RWPE1 (cell line): ENCODE measurements at places on chromosomes 7 and 10.

DNA sequence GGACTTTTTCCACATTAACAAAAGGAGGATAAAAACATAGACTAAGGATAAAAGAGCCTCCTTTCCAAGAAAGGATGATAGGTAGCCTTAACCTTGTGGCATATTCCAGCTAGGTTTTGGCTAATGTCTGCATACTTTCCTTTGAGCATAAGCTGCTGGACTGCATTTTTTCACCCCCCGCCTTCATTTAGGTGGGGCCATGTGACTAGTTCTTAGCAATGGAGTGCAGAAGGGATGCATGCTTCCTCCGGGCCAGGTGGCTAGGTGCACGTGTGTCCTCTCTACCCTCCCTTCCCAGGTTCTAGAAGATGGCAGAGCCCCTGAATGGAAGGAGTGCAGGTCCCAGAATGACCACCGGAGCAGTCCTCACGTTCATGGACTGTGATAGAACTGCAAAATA, 59.8 kb downstream of the BPGM start:
- DNase-seq, result no peak

DNA sequence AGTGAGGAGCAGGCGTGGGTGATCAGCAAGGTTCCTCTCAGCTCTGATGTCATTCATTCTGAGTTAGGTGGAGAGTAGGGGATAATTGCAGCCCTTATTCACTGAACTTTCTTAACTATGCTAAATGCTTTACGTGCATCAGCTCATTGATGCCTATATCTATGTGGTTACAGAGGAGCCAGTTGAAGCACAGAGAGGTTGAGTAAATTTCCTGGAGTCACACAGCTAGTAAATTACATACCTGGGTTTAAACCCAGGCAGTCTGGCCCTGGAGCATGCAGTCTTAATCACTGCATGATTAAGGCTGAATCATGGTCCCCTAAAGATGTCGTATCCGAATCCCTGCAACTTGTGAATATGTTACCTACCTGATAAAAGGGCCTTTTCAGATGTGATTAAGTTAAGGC, 99.6 kb downstream of the GRK5 start:
- DNase-seq, result no peak

- DNase-seq, result no peak
Measured at GRCh38 chr10:28097633-28098032, 98.8 kb upstream of the ODAD2 start.

GRCh38 chr10:29102233-29102632, 186.6 kb upstream of the LYZL1 start:
- DNase-seq, result no peak

DNA sequence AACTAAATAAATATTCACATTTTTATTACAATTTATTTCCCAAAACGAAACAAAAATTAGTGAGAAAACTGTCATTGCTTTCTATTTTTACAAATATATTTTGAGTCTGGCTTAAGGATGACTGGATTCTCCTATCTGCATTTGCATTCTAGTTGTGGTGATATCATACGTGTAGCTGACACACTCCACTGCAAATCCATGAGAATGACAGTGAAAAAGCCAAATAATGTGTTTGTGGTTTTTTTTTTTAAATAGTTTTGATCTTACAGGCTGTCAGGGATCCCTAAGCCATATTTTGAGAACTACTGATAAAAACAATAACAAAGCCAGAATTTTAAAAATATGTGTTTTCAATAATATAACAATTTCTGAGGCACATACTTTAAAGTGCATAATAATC, 5.8 kb upstream of the STAMBPL1 start:
- DNase-seq, result no peak

GRCh38 chr7:16428182-16428581, 6.8 kb upstream of the CRPPA start:
- DNase-seq, result no peak

DNA sequence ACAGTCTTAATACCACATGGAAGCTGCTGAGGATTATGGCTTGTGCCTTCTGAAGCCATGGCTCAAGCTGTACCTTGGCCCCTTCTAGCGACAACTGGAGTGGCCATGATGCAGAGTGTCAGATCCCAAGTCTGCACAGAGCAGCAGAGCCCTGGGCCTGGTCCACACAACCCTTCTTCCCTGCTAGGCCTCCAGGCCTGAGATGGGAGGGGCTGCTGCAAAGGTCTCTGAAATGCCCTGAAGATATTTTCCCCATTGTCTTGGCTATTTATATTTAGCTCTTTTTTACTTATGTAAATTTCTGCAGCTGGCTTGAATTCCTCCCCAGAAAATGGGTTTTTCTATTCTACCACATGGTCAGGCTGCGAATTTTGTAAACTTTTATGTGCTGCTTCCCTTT, 804.6 kb upstream of the ZWINT start:
- no peak for DNase-seq

GRCh38 chr10:10392511-10392910, 625.2 kb upstream of the CELF2 start:
- DNase-seq, result no peak

DNA sequence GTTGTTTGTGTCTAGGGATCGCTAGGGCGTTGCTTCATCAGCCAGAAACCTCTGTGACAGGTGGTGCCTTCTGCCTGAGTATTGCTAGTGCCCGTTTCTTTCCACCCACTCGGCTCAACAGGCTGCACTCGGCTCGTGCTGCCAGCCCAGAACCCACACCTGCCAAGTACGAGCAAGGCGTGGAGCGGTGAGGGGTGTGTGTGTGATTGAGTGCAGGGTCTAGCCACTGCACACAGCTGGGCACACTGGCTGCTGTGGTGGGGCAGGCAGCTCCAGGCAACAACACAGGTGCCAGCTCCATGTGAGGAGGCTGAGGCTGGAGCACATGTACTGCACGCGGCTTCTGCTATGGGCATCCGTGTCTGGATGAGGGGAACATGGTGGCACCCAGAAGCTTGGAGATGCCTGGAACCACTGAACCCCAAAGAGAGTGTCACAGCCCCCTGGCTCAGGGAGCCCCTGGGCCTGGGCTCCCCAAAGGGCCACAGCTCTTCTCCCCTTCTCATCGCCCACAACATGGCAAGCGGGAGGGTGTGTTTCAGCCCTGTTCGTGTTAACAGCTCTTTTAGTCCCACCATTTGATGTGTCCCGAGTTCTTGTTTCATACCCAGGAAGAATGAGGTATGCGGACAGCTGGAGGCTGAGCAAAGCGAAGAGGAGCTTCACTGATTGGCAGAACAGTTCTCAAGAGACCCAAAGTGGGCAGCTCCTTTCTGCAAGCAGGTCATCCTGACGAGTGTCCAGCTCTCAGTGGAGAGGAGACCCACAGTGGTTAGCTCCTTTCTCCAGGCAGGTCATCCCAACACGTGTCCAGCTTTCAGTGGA, 78.1 kb downstream of the HDAC9 start:
- no peak for DNase-seq

DNA sequence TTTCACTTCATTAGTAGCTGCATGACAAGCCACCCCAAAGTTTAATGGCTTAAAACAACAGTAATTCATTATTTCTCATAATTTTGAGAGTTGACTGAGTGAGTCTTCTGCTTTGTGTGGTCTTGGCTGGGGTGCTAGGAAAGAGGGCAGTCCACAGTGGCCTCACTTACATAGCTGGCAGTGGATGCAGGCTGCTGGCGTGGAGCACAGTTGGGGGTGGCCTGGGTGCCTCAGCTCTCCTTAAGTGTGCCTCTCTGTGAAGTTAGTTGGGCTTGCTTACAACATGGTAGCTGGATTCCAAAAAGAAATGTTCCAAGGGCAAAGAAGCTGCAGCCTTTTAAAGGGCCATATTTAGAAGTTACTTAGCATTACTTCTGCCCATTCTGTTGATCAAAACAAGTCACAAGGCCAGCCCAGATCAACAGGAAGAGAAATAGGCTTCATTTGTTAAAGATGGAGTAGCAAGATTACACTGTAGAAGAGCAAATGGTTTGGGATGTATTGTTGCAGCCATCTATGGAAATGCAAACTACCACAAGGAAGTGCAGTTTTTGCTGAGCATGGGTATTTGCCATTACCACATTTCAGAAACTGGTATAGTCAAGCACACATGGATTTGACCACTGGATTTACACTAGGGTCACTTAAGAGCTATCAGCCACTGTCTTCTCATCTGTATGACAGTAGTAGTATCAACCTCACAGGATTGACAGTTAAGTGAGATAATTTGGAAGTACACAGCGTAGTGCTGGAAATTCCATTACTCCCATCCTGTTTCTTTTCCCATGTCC, 33.6 kb downstream of the ZEB1 start:
- DNase-seq, result no peak

- no peak for DNase-seq
Measured at GRCh38 chr10:49270565-49270964, 28.4 kb upstream of the C10orf71 start.

DNA sequence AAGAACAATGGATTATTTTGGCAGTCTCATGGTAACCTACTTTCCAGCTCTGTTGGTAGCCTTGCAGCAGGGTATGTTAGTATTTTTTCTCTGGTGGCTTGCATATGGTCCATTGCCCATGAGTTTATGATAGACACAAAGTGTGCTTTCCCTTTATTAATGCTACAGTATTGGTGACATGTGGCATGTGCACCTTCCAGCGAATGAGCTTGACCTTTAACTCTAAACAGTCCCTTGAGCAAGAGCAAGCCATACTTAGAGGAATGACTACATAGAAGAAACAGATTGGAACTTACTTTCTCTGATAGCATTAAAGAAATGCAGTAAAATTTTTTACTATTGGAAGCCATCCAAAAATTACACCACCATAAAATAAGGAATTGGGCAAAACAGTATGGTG, 73.9 kb downstream of the VTI1A start:
- DNase-seq, result no peak

DNA sequence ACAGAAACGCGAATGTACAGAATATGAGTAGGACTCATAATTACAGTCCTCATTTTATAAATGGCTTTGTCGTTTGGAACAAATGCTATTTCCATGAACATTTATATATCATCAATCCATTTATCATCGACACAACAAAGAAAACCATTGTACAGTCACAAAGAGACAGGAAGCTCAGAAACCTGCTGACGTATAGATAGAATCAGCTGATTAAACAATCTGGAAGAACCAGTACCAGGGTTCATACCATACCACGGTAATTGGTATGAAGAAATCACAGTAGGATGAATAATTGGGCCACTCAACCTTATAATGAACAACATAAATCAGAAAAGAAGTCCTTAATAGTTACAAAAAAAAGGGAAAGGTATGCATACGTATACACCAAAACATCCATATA, 295.0 kb downstream of the PARD3 start:
- DNase-seq, result peak; percentile 73

- DNase-seq, result peak; percentile 87
Measured at GRCh38 chr10:10911471-10911921, 106.2 kb upstream of the CELF2 start.

- DNase-seq, result peak; percentile 85
Measured at GRCh38 chr10:92848441-92849233, at the start of gene EXOC6. Gene EXOC6, plus strand, starts transcription at chr10:92848520. Its CDS starts 14 bp downstream, at chr10:92848534.

DNA sequence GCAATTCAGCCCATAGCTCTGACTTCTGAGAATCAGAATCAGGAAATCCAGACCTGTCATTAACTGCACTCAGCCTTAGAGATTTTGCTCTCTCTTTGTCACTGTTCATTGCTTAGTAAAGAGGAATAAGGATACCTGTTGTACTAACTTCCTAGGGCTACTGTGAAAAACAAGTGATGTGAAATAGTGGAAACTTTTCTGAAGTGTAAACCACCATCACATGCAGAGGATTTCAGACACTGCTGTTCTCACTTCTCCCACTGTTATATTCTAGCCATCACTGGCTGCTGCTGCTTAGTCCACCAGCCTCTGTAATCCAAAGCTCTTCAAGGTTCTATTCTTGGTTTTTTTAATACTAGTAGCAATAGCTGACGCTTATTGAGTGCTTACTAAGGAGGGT, 129.6 kb upstream of the CCDC6 start:
- DNase-seq, result no peak

GRCh38 chr10:21524131-21524525, 1.4 kb downstream of the SKIDA1 start:
- DNase-seq, result no peak
